ENCODE measurements at places on chromosomes 1 and 21. TPM values are rescaled to one million over a fixed set of nuclear protein-coding genes. Genes with fewer than 3 reads are reported as not detected.

CELA2B gene
- 0.30 TPM for total RNA-seq

RUNX3 gene
- 1.9 TPM for total RNA-seq

LEPR gene
- total RNA-seq, result 17.6 TPM

NR1I3 gene
- not detected for total RNA-seq

TINAGL1 gene
- 28.6 TPM for total RNA-seq

SYT2 gene
- total RNA-seq, result 0.10 TPM

NHLH1 gene
- 0.20 TPM for total RNA-seq

NR5A2 gene
- 5.9 TPM for total RNA-seq

CLCA1 gene
- not detected for total RNA-seq

GRCh38 chr1:240766831-240767230 is 154.9 kb upstream of the GREM2 start:
- no peak for DNase-seq

GRCh38 chr1:199854686-199855321 is 172.7 kb upstream of the NR5A2 start:
- DNase-seq, result no peak

DNA sequence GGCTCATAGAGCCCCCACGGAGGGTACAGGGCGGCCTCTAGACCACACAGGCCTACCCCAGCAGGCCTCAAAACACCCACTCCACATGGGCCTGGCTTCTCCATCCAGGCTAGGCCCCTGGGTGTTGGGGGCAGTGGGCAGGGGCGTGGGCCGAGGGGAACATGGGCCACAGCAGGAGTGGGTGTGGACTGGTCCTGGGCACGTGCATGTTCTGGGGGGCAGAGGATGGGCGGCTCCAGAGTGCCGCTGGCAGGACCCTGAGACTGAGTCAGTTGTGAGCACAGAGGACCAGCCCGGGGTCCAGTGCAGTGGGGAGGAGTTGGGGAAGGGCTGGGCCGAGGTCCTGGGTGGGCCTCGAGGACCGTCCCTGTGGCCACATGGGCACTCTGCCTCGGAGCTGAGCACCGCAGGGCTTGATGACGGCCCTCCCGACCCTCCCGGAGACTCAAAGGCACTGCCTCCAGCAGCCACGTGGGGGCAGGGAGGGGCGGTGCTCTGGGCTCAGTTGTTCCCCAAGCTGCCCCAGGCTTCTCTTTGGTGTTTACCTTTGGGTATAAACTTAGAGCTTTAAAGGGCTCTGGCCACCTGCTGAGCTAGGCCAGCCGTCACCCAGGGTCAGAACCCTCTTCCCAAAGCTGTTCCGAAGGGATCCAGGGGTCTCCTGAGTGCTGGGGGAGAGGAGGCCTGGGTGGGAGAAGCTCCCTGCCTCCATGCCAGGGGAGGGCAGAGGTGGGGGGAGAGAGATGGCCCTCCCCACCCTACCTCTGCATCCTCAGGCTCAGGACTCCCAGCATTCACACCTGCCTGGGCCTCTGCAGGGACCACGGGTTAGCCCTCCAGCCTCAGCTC is 79.9 kb downstream of the MORN1 start:
- peak; percentile 42 for DNase-seq

- no peak for DNase-seq
Observed at GRCh38 chr1:116825720-116826438, 71.6 kb downstream of the CD2 start.

- no peak for DNase-seq
Observed at GRCh38 chr1:2345297-2346075, 45.9 kb downstream of the MORN1 start.

GRCh38 chr1:87334351-87335174 is 5.9 kb downstream of the LMO4 start:
- DNase-seq, result peak; percentile 36

- no peak for DNase-seq
Observed at GRCh38 chr1:4944911-4945310, 290.5 kb downstream of the AJAP1 start.

DNA sequence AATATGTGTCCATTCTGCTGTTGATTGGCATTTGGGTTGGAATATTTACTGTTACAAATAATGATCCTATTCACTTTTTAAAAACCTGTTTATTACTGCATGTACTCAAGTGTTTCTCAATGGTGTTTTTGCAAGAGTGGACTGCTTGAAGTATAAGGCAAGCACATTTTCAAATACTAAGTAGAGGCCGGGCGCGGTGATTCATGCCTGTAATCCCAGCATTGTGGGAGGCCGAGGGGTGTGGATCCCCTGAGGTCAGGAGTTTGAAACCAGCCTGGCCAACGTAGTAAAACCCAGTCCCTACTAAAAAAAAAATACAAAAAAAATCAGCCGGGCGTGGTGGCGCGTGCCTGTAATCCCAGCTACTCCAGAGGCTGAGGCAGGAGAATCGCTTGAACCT is 276.9 kb upstream of the ADGRL4 start:
- DNase-seq, result no peak

DNA sequence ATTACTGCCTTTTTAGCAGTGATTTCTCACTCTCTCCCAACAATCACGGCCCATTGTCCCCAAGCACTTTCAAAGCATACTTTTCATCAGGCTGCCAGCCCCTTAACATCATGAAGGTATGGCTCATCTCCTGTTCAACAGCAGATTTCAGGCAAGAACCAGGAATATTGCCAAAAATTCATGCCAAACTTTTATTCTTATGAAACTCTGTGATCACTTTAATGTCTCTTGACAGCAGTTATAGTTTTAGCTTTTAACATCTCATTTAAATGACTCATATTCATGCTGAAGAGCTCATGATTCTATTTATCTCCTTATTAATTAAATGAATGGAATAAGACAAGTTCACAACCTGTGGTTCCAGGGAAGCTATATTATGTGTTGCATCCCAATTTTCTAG is 235.1 kb downstream of the GRIK1 start:
- no peak for DNase-seq

DNA sequence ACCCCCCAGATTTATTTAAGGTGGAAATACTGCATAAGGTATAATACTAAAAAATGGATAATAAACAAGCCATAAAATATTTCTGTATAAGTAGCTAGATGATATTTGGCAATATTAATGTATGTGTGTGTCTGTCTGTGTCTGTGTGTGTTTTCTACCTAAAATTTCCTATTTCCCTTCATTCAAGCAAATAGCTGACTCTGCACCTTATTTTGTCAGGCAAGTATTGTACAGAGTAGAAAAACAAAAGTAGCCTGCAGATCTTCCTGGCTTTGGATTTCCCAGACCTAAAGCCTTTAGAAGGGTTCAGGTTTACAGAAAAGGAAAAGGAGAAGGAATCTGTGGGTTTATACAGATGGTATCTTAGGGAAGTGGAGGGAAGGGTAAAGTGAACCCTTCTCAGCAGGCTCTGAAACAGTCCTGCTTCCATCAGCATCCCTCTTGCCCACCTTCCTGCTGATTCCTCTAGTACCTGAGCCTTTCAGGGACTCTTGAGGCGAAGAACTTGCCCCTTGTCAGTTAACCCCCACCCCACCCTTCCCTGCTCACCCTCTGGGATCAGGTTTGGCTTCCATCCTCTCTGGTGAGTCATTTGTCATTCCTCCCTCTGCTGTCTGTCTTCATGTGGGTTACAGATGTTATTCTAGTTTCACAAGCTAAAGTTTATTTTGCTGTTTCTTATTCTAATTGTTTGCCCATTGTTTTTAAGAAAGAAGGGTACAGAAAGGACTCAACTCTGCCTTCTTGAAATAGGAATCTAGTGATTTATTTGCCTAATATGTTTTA is 21.7 kb upstream of the RGS16 start:
- peak; percentile 61 for DNase-seq

DNA sequence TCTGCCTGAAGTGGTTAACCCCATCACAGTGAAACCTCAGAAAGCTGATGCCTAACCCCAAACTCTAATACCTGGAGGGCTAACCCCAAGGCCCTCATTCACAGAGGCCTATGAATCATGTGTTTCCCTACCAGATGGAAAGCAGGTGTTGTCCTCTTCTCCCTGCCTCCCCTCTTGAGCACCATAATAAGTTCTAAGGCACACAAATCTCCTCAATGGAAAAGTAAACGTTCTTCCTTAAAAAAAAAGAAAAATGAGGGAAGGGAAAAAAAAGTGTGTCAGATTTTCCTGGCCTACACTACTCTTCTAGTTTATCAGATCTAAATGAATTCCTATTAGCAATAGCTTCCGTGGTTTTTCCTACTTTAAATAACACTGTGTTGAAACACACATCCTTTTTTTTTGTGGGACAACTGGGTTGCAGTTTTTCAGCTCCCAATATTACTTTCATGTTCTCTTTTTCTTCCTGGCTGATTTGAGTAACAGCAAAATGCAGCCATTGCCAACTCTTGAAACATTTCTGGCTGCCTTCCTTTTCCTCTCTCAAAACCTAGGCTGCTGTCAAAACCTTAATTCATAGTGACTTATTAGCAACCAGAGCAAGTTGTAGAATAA is 43.2 kb downstream of the SLC44A3 start:
- DNase-seq, result peak; percentile 36

DNA sequence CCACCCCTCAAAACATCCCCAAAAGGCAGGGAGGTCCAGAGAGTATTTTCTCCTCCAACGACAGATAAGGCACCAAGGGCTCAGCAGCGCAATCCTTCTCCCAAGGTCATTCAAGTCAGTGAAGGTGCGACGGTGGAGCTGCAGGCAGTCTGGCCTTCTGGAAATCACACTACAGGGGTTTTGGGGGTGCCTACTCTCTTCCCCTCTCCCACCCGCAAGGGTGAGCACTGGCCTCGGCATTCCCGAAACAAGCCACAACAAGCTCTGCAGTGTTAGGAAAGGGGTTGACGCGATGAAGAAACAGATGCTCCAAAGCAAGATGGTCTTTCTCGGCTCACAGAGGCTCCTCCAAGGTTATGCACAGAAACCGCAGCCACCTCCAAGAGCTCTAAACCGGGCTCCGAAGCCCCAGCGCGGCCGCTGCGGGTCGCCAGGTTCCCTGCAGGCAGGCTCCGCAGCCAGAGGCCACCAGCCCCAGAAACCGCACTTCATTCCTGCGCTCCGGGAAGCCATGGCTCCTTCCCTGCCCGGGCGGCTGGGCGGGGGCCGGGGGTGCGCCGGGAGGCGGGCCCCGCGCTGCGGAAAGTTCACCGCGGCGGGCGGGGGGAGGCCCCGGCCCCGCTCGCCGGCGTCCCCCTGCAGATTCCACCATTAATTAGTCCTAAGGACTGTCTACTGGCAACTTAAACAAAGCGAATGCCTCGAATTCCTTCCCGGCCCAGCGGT is 1.1 kb downstream of the LUZP1 start:
- DNase-seq, result peak; percentile 30

- no peak for DNase-seq
Observed at GRCh38 chr1:205458777-205459566, 3.1 kb upstream of the BLACAT1 start.

Measured in skin of body (tissue), 3 donors.